Gastroesophageal sphincter (tissue), 4 donors: ENCODE measurements at places on chromosomes 2 and 18. TPM values are rescaled to one million over a fixed set of nuclear protein-coding genes. Genes with fewer than 3 reads are reported as not detected.

DNA sequence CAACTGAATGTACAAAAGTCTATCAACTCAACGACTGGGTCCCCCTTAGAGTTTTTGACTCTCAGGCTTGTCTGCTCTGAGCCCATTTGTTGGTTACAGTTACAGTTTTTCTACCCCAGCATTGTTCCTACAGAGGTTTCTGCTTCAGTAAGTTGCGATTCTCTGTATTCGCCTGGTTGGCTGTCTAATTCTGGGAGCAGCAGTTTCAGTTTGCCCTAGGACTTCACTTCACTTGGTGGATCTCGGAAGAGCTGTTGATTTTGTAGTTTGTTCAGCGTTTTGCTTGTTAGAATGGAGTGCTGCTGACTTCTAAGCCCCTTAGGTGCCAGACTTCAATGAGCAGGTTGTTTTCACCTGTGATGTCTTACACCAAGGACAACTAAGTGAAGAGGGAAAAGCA, 296.5 kb upstream of the EPAS1 start:
- no peak for ATAC-seq

DNA sequence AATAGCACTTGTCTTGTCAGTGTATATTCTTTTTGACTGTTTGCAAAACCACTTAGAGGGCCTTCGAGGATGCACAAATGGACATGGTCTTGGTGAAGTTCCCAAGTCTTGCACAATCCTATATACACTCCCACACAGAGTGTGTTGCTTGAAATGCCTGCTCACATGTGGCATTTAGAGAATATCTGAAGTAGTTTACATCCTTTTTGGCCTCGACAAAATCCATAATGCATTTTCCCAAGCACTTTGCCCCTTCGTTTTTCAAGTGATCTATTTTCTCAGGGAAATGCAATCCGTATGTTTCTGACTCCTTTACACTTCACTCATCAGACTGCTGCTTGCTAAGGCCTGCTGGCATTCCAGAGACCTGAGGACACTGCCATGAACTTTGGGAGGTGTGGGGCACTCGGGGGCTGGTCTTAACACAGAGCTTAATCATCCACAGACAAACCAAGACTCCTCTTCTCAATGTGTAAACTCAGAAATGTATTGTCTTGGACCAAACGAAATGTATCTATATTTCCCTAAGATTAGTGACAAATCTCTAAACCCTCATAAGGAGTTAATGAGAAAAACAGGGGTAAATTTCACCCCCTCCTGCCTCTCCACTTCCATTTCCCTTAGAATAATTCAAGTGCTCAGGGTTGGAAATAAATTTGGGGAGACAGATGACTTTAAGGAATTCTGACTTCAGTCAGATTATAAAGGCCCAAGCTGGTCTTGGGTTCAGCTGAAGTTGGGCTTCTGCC, 219.3 kb upstream of the APCDD1 start:
- peak; percentile 84 for ATAC-seq

DNA sequence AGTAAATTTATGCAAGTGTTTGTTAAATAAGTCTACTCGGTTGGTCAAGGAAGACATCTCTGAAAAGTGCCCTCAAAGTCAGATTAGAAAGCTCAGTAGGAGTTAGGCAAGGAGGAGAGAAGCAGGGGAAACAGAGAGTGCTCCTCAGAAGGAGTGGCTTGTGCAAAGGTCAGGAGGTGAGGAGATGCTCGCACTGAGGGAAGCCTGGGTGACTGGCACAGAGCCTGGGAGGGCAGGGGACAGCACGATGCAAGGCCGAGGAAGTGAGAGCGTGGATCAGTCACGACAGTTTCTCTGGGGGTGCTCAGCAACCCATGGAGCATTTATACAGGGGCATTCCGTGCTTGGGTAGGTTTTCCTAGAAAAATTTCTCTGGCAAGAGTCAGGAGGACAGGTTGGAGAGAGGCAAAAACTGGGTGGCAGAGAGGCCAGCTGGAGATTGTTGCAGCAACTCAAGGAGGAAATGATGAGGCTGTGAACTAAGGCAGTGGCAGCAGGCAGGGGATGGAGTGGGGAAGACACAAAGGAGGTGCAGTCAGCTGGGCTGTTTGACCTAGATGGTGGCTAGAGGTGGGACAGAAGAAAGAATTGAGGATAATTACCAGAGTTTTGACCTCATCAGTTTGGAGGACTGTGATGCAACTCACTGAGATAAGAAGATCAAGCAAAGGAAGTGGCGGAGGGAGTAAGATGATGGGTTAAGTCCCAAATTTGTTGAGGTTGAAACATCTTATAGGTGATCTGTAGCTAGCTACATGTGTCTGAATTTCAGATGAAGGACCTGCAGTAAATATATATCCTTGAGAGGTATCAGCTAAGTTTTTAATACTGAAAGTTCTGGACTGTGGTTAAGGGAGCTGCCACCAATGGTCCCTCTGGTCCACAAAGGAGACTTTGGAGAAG, 52.4 kb downstream of the BCL2 start:
- ATAC-seq = no peak

- no peak for ATAC-seq
Measured at GRCh38 chr2:124333784-124334183, 308.7 kb downstream of the CNTNAP5 start.

Gene KIF1A
- total RNA-seq = 2.2 TPM

- ATAC-seq = no peak
Measured at GRCh38 chr2:15173501-15173900, 387.6 kb downstream of the NBAS start.

- ATAC-seq = no peak
Measured at GRCh38 chr18:52715991-52716390, 376.0 kb downstream of the DCC start.

Gene UGT1A6
- total RNA-seq = 0.27 TPM

Gene GKN1
- total RNA-seq = 0.62 TPM

DNA sequence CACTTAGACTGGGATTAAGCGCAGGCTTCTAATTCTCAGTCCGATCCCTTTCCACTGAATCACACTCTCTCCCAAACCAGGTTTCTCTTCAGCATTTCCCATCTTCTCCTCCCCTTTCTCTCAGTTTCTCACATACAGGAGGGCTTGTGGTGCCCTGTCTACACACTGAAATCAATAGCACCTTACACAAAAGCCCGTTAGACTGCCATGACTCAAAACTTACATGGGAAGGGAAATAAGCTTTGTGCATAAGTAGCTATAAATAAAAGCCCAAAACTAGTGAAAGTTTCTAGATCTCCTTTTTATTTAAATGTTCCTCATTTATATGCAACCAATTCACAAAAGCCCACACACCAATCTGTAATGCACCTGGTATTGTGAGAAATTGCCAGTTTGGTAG, 318.4 kb downstream of the TXNL1 start:
- no peak for ATAC-seq

GRCh38 chr2:174086708-174087107, 121.5 kb upstream of the SP3 start:
- no peak for ATAC-seq

DNA sequence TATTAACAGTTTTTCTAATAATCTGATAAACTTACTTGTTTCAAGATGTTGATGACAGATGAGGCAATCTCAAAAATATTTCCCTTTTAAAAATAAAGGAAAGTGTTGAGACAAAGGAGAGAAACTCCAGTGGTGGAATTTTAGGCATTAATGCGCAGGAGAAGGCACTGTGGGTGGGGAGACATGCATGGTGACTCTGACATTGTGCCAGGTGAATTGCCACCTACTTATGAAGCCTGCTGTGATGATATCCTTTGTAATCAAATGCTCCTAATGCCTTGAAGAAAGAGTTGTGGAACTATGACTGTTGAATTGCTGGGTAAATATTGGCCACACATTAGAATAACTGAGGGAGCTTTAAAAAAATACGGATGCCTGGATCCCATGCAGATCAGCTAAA, 101.4 kb downstream of the PLA2R1 start:
- ATAC-seq = no peak

- ATAC-seq = no peak
Measured at GRCh38 chr2:12352889-12353288, 363.8 kb upstream of the TRIB2 start.

DNA sequence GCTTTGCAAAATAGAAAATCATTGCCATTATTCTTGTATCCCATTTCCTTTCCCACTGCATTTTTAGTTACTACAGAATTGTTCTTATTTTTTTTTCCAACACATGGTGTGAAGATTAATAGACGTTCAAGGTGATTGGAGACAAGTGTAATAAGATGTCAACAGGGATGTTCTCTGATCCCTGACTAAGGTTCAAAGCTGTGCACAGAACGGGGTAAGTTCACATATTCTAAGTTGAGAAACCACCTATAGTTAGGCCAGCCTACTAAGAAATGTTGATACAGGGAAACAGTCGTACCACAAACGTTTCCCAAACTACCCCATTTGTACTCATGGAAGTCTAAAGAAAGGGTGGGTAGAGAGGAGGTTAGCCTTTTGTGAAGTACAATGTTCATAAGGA, 6.4 kb upstream of the TMEM17 start:
- no peak for ATAC-seq

DNA sequence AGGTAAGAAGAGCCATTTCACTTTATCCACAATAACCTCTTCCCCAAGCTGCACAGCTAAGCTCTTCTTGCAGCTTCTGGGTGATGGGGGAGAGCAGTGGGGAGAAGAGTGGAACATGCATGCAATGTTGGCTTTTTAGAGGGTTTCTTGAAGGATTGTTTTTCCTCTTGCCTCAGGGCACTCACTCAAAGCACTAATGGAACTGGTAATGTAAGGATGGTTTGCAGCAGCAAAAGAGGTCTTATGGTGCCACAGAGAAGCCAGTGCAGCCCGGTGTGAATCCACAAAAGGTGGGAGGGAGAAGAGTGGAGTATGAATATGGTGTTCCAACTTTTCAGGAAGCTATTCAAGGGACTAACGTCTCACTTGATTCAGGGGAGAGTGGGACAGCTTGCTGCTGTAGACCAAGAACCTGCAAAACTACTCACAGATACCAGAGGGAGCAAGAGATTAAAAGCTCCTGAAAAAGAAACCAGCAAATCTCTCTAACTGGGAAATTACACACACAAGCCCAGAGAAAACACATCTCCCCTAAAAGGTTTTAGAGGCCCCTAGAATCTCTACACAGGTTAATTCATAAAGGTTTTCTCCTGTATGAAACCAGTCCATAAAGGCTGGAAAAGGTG, 116.4 kb downstream of the CHN1 start:
- no peak for ATAC-seq

- ATAC-seq = peak; percentile 79
Measured at GRCh38 chr2:215680605-215681598, 245.0 kb upstream of the FN1 start.

Gene THUMPD2
- 9.8 TPM for total RNA-seq

DNA sequence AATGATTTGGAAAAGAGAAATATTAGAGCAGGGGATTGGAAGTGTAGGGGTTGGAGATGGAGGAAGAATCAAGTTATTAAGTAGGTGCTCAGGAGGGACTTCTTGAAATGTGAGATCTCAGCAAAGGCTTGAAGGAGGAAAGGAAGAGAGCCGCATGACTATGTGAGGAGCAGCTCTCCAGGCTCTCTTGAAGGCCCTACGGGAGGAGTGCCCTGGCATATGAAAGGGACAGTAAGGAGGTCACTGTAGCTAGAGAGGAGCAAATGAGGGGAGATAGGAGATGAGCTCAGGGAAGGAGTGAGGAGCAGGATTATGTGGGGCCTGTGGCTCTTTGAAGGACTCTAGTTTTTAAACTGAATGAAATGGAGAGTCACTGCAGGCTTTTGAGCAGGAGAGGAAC, 181.1 kb upstream of the NABP1 start:
- no peak for ATAC-seq

Gene TMEM87B
- 24.4 TPM for total RNA-seq

Gene SERPINB11
- total RNA-seq = not detected
